ENCODE measurements at places on chromosomes 1 and 21. TPM values are rescaled to one million over a fixed set of nuclear protein-coding genes. Genes with fewer than 3 reads are reported as not detected.

Gene NEK7
- total RNA-seq = 26.8 TPM

DNA sequence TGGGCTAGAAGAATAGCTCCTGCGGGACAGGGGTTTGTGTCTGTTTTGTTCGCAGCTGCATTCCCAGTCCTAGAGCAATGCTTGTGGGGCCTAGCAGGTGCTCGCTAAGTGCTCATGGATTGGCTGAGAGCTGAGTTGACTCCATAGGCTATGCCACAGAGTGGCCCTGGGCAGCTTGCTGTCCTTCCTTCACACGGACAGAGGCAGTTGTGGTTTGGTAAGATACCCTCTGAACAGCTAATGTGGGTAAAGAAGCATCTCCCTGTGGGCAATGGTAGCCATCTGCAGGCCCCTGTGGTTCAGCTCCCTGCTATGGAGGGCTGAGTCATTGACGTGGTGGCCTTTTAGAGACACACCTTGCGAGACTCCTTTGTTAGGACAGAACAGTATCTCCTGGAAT is 23.5 kb upstream of the LBR start:
- H3K4me3 ChIP-seq = no peak overlapping the region
- H3K27ac ChIP-seq = no peak overlapping the region
- H3K27me3 ChIP-seq = no peaks in the 10 kb centered on the region
- no peaks in the 10 kb centered on the region for H3K36me3 ChIP-seq
- peak; percentile 45 for DNase-seq

- no peak overlapping the region for H3K27ac ChIP-seq
- no peak for DNase-seq
- no peaks in the 10 kb centered on the region for H3K36me3 ChIP-seq
- H3K27me3 ChIP-seq = no peaks in the 10 kb centered on the region
- H3K4me3 ChIP-seq = no peak overlapping the region
Observed at GRCh38 chr1:17765444-17766411, 10.6 kb downstream of the ACTL8 start.

- H3K36me3 ChIP-seq = no peaks in the 10 kb centered on the region
- H3K4me3 ChIP-seq = peak overlapping the region; percentile 3
- H3K27ac ChIP-seq = no peak overlapping the region
- H3K27me3 ChIP-seq = no peaks in the 10 kb centered on the region
Observed at GRCh38 chr21:38960251-38960650, 154.5 kb downstream of the ETS2 start.

DNA sequence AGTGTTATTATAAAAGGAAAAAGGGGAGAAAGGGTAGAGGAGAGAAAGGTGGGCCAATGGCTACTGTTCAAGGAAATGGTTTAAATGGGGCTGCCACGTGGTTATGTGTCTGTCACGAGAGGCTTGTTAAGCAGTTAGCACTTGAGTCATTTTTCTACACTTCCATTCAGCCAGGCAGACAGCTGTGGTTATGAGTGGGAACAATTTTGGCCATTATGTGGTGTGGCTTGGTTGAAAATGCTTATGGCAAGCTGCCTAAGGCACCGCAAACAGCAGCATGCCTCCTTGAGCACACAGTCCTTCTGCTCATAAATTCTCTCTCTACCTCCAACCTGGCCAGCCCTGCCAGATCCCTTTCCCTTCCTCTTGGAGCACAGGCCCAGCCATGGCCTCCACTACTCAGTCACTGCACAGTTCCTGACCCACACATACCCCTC is 3.2 kb upstream of the SRM start:
- no peak overlapping the region for H3K27ac ChIP-seq
- no peak for DNase-seq
- peaks cover 59% of the 10 kb centered on the region for H3K36me3 ChIP-seq
- H3K4me1 ChIP-seq = peaks cover 3% of the 10 kb centered on the region
- no peak overlapping the region for H3K4me3 ChIP-seq
- H3K27me3 ChIP-seq = no peaks in the 10 kb centered on the region

DNA sequence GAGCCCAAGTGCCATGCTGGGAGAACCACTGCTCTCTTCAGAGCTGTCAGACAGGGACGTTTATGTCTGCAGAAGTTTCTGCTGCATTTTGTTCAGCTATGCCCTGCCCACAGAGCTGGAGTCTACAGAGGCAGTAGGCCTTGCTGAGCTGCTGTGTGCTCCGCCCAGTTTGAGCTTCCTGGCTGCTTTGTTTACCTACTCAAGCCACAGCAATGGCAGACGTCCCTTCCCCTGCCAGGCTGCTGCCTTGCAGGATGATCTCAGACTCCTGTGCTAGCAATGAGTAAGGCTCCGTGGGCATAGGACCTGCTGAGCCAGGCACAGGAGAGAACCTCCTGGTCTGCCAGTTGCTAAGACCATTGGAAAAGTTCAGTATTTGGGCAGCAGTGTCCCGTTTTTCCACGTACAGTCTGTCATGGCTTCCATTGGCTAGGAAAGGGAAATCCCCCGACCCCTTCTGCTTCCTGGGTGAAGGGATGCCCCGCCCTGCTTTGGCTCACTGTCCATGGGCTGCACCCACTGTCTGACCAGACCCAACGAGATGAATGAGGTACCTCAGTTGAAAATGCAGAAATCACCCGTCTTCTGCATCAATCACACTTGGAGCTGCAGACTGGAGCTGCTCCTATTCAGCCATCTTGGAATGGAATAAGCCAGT is 31.9 kb downstream of the CYP4B1 start:
- no peak overlapping the region for H3K4me3 ChIP-seq
- no peaks in the 10 kb centered on the region for H3K4me1 ChIP-seq
- H3K27me3 ChIP-seq = no peaks in the 10 kb centered on the region
- H3K36me3 ChIP-seq = no peaks in the 10 kb centered on the region
- H3K27ac ChIP-seq = no peak overlapping the region

- H3K27ac ChIP-seq = no peak overlapping the region
- no peaks in the 10 kb centered on the region for H3K27me3 ChIP-seq
- no peaks in the 10 kb centered on the region for H3K4me1 ChIP-seq
- H3K4me3 ChIP-seq = no peak overlapping the region
- H3K36me3 ChIP-seq = no peaks in the 10 kb centered on the region
- no peak for DNase-seq
Observed at GRCh38 chr1:86645851-86646250, 58.5 kb upstream of the SH3GLB1 start.

GRCh38 chr21:28632755-28633408 is 359.8 kb downstream of the LTN1 start:
- no peak overlapping the region for H3K4me3 ChIP-seq
- no peaks in the 10 kb centered on the region for H3K4me1 ChIP-seq
- H3K27me3 ChIP-seq = no peaks in the 10 kb centered on the region
- H3K36me3 ChIP-seq = no peaks in the 10 kb centered on the region
- H3K27ac ChIP-seq = no peak overlapping the region

DNA sequence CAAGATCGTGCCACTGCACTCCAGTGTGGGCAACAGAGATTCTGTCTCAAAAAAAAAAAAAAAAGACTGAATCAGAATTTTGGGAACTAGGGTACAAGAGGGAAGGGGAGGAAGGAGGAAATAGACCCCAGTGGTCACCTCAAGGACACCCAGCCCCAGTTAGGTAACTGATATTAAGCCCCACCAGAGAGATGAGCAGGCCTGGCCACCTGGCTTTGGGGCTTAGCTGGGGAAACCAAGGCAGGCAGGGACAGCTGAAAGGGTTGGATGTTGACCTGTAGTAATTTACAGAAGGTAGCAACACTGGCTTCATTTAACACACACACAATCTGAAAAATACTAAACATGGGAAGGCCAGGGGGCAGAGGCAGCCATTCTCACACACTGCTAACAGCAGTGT is 5.2 kb upstream of the C1orf122 start:
- H3K27ac ChIP-seq = no peak overlapping the region
- DNase-seq = no peak
- no peaks in the 10 kb centered on the region for H3K27me3 ChIP-seq

Gene KRTAP6-2
- total RNA-seq = not detected

DNA sequence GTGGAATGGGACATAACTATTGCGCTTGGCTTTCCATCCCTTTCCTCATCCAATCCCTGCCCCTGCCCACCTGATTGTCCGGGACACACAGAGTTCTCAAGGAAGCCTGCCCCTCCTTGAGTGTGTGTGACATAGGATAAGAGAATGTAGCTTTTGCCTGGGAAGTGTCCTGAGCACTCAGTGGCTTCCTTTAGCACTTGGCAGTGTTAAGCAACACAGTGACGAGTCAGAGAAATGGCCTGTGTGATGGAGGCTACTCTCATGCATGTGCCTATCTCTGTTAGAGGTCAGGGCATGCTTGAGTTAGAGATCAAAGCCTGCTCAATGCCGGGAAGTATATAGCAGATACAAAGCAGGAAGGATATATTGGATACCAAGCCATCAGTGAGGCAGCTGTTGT is 289.5 kb downstream of the SIPA1L2 start:
- H3K4me1 ChIP-seq = no peaks in the 10 kb centered on the region
- H3K27ac ChIP-seq = no peak overlapping the region
- H3K36me3 ChIP-seq = no peaks in the 10 kb centered on the region

DNA sequence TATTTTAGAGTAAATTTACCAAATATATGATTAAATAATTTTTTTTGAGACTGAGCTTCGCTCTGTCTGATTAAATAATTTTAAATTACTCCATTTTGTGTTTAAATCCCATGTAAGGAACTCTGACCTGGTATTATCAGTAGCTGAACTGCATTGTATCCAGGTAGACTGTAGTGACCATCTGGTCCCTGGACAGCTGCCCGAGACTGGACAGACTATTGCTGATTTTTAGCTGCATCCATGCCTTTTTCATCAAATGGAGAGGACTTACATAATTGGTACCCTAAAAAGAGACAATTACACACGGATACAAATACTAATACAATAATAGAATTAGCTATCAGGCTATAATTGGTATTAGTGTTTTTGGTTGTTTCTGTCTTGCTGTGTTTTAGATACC is 20.6 kb downstream of the OLFM3 start:
- no peak overlapping the region for H3K27ac ChIP-seq
- H3K27me3 ChIP-seq = no peaks in the 10 kb centered on the region
- H3K4me1 ChIP-seq = no peaks in the 10 kb centered on the region
- no peak for DNase-seq

Gene VHLL
- total RNA-seq = not detected

- H3K27me3 ChIP-seq = no peaks in the 10 kb centered on the region
- H3K4me3 ChIP-seq = no peak overlapping the region
- H3K4me1 ChIP-seq = no peaks in the 10 kb centered on the region
Observed at GRCh38 chr1:162536511-162536910, 25.0 kb upstream of the UAP1 start.

Gene GPR3
- 2.1 TPM for total RNA-seq

Gene GPR137B
- total RNA-seq = 2.8 TPM

DNA sequence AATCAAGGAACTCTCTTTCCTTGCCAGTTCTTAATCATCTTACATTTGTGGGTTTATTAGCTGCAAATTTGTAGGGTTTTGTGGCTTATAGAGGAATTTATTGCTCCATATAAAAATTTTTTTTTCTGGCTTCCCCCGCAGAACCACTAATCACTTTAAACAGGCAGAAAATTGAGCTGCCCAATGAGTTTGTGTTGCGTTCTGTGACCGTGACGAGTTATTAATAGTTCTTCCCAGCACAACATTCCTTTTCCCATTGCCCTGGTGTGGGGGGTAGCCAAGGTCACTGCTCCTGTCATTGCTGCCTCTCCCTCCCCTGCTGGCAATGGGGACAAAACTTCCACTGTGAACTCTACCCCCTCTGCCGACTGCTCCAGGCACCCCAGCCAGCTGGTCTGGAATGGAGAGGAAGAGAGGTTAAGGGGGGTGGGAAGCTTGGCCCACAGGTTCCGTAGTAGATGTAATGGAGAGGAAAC is 55.1 kb downstream of the UBE2T start:
- no peak overlapping the region for H3K27ac ChIP-seq
- no peak overlapping the region for H3K4me3 ChIP-seq
- H3K27me3 ChIP-seq = no peaks in the 10 kb centered on the region
- H3K4me1 ChIP-seq = peaks cover 8% of the 10 kb centered on the region
- no peak for DNase-seq
- H3K36me3 ChIP-seq = no peaks in the 10 kb centered on the region

Gene AJAP1
- total RNA-seq = 22.1 TPM

Gene CHODL
- 2.9 TPM for total RNA-seq

- H3K27me3 ChIP-seq = no peaks in the 10 kb centered on the region
- peaks cover 31% of the 10 kb centered on the region for H3K36me3 ChIP-seq
- H3K4me1 ChIP-seq = peaks cover 7% of the 10 kb centered on the region
Observed at GRCh38 chr1:62809788-62810187, 25.9 kb downstream of the ATG4C start.

Gene CYP4A22
- not detected for total RNA-seq

- H3K4me3 ChIP-seq = no peak overlapping the region
- H3K36me3 ChIP-seq = peaks cover 67% of the 10 kb centered on the region
- H3K4me1 ChIP-seq = no peaks in the 10 kb centered on the region
- H3K27me3 ChIP-seq = no peaks in the 10 kb centered on the region
Observed at GRCh38 chr21:33794596-33794995, 121.0 kb downstream of the ATP5PO start.

Gene CSMD2
- total RNA-seq = 0.33 TPM

Gene VPS26C
- total RNA-seq = 55.1 TPM

- peak overlapping the region; percentile 3 for H3K27ac ChIP-seq
- no peaks in the 10 kb centered on the region for H3K4me1 ChIP-seq
- no peak overlapping the region for H3K4me3 ChIP-seq
- peak; percentile 81 for DNase-seq
Observed at GRCh38 chr1:235910357-235911299, 43.9 kb upstream of the LYST start.

- no peak overlapping the region for H3K27ac ChIP-seq
- no peaks in the 10 kb centered on the region for H3K36me3 ChIP-seq
- peak; percentile 65 for DNase-seq
- H3K4me1 ChIP-seq = no peaks in the 10 kb centered on the region
Observed at GRCh38 chr1:43634721-43635120, 15.2 kb upstream of the KDM4A start.

- no peaks in the 10 kb centered on the region for H3K27me3 ChIP-seq
- H3K4me1 ChIP-seq = no peaks in the 10 kb centered on the region
- no peaks in the 10 kb centered on the region for H3K36me3 ChIP-seq
Observed at GRCh38 chr21:38327984-38328383, 71.2 kb downstream of the KCNJ15 start.

- H3K4me1 ChIP-seq = no peaks in the 10 kb centered on the region
- H3K36me3 ChIP-seq = no peaks in the 10 kb centered on the region
- H3K27ac ChIP-seq = peak overlapping the region; percentile 41
- H3K27me3 ChIP-seq = no peaks in the 10 kb centered on the region
- H3K4me3 ChIP-seq = no peak overlapping the region
- peak; percentile 68 for DNase-seq
Observed at GRCh38 chr1:175072099-175072951, 4.7 kb downstream of the TNN start.

Gene HAO2
- not detected for total RNA-seq

Gene NRIP1
- total RNA-seq = 27.5 TPM
